B cell (primary cell): ENCODE measurements at places on chromosomes 5 and 9. TPM values are rescaled to one million over a fixed set of nuclear protein-coding genes. Genes with fewer than 3 reads are reported as not detected.
A peak's percentile ranks its signal among the peaks of the same experiment; 100 is the strongest.

DNA sequence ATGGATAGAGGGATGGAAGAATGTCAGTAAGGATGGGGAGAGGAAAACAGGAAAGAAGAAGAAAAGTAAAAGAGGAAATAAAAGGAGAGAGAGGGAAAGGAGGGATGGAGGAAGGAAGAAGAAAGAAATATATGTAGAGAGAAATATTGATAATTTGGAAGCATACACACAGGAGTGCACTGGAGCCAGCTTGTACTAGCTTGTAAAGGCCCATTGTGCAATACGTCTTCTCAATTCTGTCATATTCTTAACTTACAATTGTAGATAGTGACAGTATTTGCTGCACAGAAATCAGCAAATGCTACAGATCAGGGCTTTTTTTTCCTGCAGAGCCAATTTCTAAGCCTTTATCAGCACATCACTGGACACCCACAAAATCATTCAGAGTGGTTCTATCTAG lies 458.8 kb upstream of the WWC1 start:
- H3K27me3 ChIP-seq: no peaks in the 10 kb centered on the region
- H3K4me3 ChIP-seq: no peak overlapping the region
- no peaks in the 10 kb centered on the region for H3K4me1 ChIP-seq
- no peak for DNase-seq

DNA sequence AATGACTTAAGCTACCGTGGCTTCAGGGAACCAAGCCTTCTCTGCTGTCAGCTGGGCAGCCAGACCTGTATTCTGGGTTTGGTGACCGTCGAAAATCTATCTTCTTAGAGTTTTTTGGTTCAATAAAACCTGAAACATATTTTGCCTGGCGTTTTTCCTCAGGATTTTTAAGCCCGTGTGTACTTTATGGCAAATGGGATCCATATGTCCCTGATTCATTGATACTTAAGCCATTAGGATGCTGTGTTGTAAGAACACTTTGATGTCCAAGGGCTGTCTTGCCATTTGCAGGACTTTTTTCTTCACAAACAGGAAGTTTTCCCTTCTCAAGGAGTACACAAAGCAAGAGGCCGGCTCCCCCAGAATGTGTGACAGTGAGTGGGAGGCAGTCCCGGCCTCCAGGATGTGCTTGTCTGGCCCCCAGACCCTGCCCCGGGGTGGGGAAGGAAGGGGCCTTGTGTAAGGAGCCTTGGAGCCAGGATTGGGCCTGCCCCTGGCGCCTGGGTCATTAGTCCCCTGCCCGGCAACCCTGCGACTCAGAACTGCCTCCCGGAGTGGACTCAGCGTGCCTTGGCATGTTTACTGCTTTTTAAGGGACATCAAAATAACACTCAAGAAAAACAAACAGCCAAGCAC lies 83.4 kb upstream of the SMIM23 start:
- no peak for DNase-seq
- H3K4me3 ChIP-seq: no peak overlapping the region
- no peak overlapping the region for H3K27ac ChIP-seq
- H3K36me3 ChIP-seq: no peaks in the 10 kb centered on the region

GRCh38 chr9:136808806-136809158 lies 1.0 kb downstream of the RABL6 start:
- no peak for DNase-seq
- peak overlapping the region; percentile 75 for H3K4me3 ChIP-seq
- peaks cover 21% of the 10 kb centered on the region for H3K4me1 ChIP-seq

DNA sequence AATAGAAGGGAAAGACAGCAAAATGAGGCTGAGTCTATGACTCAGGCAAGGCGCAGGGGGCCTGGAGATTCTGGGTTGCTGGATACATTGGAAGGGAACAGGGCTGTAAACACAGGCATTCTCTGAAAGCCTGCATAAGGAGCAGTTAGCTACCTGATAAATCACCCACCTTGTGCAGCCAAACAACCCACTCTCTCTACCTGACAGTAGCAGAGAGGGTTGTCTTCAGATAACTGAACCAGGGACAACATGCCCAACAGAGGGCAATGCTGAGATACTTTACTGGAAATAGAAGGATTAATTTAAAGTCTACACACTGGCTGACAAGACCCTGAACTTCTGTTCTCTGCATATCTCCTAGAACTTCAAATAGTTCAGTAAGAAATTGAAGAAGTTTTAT lies 161.6 kb downstream of the KCTD16 start:
- H3K36me3 ChIP-seq: no peaks in the 10 kb centered on the region
- no peaks in the 10 kb centered on the region for H3K27me3 ChIP-seq
- DNase-seq: no peak

- H3K27ac ChIP-seq: no peak overlapping the region
- H3K4me1 ChIP-seq: peaks cover 1% of the 10 kb centered on the region
- DNase-seq: no peak
- H3K27me3 ChIP-seq: no peaks in the 10 kb centered on the region
- no peak overlapping the region for H3K4me3 ChIP-seq
Observed at GRCh38 chr5:126455728-126456127, 32.5 kb downstream of the GRAMD2B start.

GRCh38 chr9:125663127-125663526 lies 43.9 kb downstream of the MAPKAP1 start:
- DNase-seq: no peak
- no peak overlapping the region for H3K27ac ChIP-seq
- H3K4me1 ChIP-seq: peaks cover 3% of the 10 kb centered on the region
- no peaks in the 10 kb centered on the region for H3K27me3 ChIP-seq
- peaks cover 9% of the 10 kb centered on the region for H3K36me3 ChIP-seq

DNA sequence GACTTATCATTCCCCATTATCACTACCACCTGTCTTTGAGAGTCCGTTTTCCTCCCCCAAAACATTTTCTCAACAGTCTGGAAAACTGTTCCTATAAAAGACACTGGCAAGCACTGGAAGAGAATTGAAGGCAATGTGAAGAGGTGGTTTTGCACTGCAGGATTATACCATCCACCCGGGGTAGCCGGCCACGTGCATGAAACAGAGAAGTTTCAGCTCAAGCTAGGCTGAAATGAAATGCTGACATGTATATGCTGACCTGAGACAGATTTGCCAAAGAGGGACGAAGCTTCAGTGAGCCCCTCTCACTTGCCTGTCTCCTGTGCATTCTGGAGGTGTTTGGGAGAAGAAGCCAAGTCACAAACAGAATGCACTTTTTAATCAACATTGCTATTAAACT lies 567.0 kb downstream of the EBF1 start:
- H3K27ac ChIP-seq: no peak overlapping the region

DNA sequence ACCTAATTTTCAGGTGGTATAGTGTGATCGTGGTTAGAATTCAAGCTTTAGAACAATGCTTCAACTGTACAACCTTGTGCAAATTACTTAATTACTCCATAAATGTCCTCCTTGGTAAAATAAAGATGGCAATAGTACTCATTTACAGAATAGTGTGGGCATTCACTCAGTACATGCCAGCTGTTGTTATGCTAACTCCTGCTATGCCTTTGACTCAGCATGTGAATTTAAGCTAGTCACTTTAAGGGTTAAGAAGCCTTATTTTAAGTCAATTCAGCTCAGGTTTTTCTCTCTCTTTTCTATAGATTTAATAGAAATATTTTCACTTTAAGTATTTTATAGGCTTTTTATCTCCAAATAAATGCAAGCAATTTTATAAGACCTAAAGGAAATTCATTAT lies 335.6 kb upstream of the ITGA1 start:
- H3K4me1 ChIP-seq: no peaks in the 10 kb centered on the region
- H3K36me3 ChIP-seq: no peaks in the 10 kb centered on the region
- H3K27ac ChIP-seq: no peak overlapping the region

DNA sequence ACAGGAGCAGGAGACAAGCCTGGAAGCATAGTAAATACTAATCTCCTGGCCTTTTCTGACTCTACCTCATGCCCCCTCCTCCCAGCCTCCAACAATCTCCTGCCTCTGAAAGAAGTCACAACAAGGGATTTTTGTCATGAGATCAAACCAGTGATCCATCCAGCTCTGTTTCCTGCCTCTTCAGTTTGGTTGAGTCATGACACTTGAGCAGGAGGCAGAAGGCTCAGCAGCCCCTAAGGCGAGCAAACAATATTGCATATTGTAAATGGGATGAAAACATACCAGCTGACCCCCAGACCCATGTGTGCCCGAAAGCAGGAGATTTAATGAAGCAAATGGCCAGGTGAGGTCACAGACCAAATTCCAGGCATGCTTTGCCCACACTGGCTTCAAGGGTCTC lies 272.8 kb downstream of the GAS1 start:
- no peak overlapping the region for H3K4me3 ChIP-seq
- DNase-seq: no peak
- no peak overlapping the region for H3K27ac ChIP-seq
- H3K36me3 ChIP-seq: no peaks in the 10 kb centered on the region

GRCh38 chr5:2066373-2066772 lies 183.6 kb upstream of the IRX4 start:
- H3K36me3 ChIP-seq: no peaks in the 10 kb centered on the region
- H3K4me3 ChIP-seq: no peak overlapping the region
- H3K27ac ChIP-seq: no peak overlapping the region
- H3K27me3 ChIP-seq: no peaks in the 10 kb centered on the region
- DNase-seq: no peak

DNA sequence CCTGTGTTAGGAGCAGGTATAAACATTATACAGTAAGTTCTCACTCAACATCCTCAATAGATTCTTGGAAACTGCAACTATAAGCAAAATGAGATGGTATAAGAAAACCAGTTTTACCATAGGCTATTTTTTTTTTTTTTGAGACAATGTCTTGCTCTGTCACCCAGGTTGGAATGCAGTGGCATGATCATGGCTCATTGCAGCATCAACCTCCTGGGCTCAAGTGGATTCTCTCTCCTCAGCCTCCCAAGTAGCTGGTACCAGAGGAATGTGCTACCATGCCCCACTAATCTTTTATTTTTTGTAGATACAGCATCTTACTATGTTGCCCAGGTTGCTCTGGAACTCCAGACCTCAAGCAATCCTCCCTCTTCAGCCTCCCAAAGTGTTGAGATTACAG lies 50.1 kb upstream of the ADRB2 start:
- no peak overlapping the region for H3K4me3 ChIP-seq
- H3K27ac ChIP-seq: no peak overlapping the region
- H3K4me1 ChIP-seq: peaks cover 9% of the 10 kb centered on the region
- H3K36me3 ChIP-seq: no peaks in the 10 kb centered on the region
- DNase-seq: no peak

DNA sequence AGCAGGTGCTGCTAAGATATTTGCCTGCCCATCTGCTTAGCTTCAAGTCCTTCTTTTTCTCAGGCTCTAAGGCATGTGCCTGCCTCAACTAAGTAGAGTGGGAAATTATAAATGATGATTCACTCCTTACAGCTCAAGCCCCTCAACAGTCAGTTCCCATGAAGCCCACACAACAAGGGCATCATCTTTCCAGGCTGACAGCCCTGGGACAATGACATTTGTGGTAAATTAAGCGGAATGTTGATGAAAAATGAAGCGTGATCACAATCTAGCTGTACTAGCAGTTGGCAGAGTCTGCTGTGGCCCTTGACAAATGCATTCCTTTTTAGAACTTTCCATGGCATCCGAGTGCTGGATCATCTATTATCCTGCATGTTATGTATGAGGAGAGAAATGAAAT lies 548.6 kb downstream of the KIF4B start:
- no peaks in the 10 kb centered on the region for H3K27me3 ChIP-seq
- H3K4me3 ChIP-seq: no peak overlapping the region
- H3K4me1 ChIP-seq: no peaks in the 10 kb centered on the region
- no peaks in the 10 kb centered on the region for H3K36me3 ChIP-seq

GRCh38 chr9:124767821-124768220 lies 3.3 kb downstream of the NR6A1 start:
- peaks cover 29% of the 10 kb centered on the region for H3K27me3 ChIP-seq
- no peak overlapping the region for H3K27ac ChIP-seq
- H3K36me3 ChIP-seq: no peaks in the 10 kb centered on the region
- H3K4me3 ChIP-seq: no peak overlapping the region
- H3K4me1 ChIP-seq: peaks cover 30% of the 10 kb centered on the region

GRCh38 chr5:77400645-77401044 lies 91.5 kb downstream of the WDR41 start:
- no peak overlapping the region for H3K4me3 ChIP-seq
- no peaks in the 10 kb centered on the region for H3K36me3 ChIP-seq
- H3K27me3 ChIP-seq: no peaks in the 10 kb centered on the region
- DNase-seq: no peak

- H3K4me3 ChIP-seq: no peak overlapping the region
- H3K27ac ChIP-seq: no peak overlapping the region
- H3K36me3 ChIP-seq: no peaks in the 10 kb centered on the region
- H3K4me1 ChIP-seq: no peaks in the 10 kb centered on the region
- no peaks in the 10 kb centered on the region for H3K27me3 ChIP-seq
Observed at GRCh38 chr9:77968506-77968905, 63.1 kb downstream of the GNAQ start.

The PPP2R2B gene
- 0.10 TPM in 1 of 2 replicates, not detected in the other for total RNA-seq

The TAF11L5 gene
- total RNA-seq: not detected in 2 replicates

The HTR1A gene
- total RNA-seq: not detected in 2 replicates

The RANBP6 gene
- 25.0 and 25.9 TPM in 2 replicates for total RNA-seq

The TMEM174 gene
- total RNA-seq: not detected in 2 replicates

The KLF4 gene
- 3.7 and 3.8 TPM in 2 replicates for total RNA-seq

The HAVCR1 gene
- total RNA-seq: 0.22 TPM in 1 of 2 replicates, not detected in the other

The PCYOX1L gene
- total RNA-seq: 11.7 and 13.5 TPM in 2 replicates

The CDKN2B gene
- total RNA-seq: 0.42 and 1.3 TPM in 2 replicates

The SLC4A9 gene
- total RNA-seq: not detected in 2 replicates

The SLC6A19 gene
- not detected in 2 replicates for total RNA-seq
